ENCODE measurements at places on chromosomes 12 and 14.
A peak's percentile ranks its signal among the peaks of the same experiment; 100 is the strongest.

GRCh38 chr12:54560374-54560858 lies 11.0 kb downstream of the PDE1B start:
- DNase-seq, result peak; percentile 90

DNA sequence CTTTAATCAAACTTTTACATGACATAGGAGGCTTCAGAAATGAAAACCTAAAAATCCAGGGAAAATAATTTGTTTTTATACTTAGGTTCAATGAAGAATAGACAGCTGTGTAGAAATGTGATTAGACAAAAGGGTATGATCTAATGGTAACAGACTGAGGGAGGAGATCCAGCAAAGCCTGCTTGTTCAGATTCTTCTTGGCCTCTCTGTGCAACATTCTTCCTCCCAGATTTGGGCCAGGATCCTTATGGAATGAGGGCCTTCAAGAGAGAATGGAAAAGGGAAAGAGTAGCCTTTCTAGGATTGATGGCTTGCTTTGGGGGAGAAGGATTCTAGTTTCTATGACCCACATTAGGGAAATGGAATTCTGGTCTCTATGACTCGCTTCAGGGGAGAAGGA lies 94.5 kb upstream of the G2E3 start:
- DNase-seq, result no peak

DNA sequence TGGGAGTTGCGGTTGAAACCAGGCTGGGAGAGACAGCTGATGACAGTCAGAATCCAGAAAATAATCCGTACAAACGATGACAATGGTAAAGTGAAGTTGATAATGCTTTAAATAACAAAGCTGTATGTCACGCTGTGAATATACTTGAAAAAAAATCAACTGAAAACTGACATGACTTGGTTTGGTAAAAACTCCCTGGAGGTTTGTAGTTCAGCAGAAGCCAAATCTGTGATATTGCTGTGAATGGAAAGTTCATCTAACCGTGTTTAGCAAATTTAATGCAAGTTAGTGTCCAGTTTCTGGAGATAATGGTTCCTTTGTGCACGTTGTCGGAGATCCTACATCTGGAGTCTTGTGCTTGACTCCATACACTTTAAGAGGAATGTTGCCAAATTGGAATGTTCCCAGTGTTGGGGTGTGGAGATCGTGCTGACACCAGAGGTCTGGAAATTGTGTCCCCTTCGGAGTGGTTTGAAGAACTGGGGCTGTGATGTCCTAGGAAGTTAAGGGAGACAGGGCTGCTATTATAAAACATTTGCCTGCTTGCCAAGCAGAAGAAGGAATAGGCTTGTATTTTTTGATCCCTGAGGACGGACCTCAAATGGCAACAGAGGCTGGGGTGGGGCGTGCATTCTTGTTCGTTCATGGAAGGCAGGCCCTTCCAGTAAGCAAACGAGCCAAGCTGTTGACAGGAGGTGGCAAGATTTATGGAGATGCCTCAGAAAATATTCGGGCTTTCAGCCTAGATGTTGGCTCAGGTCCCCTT lies 30.6 kb downstream of the PPFIBP1 start:
- no peak for DNase-seq

DNA sequence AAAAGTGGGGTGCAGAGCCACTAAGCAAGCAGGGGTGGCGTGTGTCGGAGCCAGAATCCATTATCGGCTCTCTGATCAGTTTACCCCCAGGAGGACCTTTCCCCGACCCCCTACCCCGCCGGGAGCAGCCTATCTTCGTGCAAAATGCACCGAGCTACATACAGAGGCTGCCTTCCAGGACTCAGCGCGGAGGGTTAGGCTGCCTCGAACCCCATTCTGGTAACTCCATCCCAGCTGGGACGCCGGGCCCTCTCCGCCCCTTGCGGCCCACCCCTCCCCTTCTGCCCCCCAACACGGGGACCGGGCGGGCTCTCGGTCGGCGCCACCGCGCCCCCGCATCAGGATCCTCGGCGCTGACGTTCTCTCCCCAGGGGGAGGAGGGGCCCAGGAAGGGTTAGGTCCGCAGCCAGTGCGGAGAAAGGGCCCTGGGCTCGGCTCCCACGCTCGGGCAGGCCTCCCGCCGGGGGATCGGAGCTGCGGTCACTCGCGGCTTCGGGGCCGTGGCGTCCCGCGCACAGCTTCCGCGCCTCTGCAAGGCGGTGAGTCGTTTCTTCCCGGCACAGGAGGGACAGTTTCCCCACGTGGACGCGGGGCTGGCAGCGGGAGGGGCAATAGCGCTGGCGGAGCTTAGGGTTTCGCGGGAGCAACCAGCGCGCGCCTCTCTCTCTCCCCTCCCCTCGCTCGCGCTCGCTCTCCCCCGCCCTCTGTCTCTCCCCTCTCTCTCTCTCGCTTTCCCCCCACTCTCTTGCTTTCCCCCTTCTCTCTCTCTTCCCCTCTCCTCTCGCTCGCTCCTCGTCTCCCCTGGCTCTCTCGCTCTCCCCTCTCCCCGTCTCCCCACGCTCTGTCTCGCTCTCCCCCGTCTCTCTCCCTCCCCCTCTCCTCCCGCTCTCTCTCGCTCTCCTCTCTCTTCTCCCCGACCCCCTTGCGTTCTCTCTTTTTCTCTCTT lies 12.5 kb upstream of the MAP3K9 start:
- no peak for DNase-seq

DNA sequence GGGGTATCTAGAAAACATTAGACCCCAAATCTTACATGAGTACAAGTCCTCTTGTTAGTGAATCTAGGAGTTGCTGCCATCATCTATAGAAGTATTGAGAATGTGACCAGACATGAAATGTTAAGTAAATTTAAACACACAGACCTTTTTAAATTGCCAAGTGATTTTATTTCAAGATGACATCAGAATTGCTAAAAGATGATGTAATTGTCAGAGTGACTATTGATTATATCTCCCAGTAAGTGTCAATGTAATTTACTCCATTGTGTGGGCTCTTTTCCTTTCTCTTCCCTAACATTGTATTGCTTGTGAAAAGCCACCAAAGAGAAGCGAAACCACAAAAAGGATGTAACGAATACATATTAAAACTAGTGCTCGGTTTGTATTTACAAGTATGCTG lies 16.8 kb downstream of the ADAM21 start:
- DNase-seq, result no peak

- no peak for DNase-seq
Observed at GRCh38 chr12:96462571-96463280, 26.7 kb upstream of the CFAP54 start.

DNA sequence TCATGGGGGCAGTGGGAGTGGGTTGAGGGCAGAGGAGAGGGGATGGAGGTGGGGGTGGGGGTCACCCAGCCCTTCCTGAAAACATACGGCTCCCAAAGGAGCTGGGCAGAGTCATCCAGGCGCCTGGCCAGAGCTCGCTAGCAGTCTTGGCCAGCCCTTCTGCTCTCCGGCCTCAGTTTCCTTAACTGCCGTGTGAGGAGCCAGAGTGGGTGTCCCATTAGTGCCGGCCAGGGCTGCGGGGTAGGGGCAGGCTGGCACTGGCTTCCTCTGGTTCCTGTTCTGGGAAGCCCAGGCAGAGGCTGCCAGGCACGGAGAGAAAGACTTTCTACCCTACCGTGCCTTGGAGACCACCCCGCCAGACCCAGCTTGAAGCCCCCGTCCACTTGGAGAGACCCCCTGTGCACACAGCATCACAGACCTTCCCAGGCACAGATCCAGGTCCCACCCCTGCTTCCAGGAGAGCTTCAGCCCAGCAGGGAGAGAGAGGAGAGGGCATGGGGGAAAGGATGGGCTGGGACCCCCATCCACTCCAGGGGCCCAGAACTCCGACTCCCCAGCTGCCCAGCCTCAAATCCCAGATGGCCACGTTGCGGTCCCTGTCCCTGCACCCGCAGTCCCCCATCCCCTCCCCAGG lies 93.3 kb downstream of the RFLNA start:
- DNase-seq, result no peak

DNA sequence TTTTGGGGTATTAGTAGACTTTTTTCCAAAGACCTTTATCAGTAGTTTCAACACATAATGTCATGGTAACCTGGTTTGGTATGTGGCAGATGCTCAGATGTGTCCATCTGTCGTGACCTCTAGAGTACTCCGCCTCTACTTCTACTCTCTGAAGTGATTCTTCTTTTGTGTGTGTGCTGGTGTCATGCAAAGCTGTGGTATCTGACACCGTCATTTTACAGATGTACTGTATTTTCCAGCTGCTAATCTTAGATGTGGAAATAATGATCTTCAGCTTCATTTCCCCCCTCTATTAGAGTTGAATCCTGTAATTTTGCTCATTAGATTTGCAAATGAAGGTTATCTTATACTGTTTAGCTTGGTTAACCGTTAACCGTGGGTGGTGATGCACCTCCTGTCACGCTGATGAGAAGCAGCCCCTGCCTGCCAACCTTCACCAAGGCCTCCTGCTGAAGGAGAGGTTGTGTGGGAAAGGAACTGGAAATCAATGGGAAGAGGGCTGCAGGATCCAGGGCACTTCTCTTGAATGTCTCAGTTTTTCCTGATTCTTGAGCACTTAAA lies 222.4 kb upstream of the AMIGO2 start:
- no peak for DNase-seq

GRCh38 chr12:14193639-14194038 lies 171.8 kb upstream of the ATF7IP start:
- DNase-seq, result peak; percentile 83

- DNase-seq, result no peak
Observed at GRCh38 chr14:73789989-73790581, 61.5 kb upstream of the PTGR2 start.

DNA sequence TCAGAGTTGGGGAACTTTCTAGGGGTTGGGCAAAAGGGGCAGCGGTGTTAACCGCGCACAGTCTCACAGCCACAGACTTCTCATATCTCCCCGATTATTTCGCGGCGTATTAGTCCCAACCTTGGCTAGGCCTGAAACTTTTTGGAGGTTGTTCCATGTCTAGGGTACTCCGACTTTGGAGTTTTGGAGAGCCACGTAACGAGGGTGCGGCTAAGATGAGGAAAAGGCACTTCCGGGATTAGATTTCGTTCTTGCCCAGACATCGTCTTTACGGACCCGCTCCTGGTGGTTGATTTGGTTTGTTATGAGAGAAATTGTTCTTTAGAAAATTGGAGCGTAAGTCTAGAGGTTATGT lies 513 bp downstream of the CCNK start:
- DNase-seq, result peak; percentile 65

DNA sequence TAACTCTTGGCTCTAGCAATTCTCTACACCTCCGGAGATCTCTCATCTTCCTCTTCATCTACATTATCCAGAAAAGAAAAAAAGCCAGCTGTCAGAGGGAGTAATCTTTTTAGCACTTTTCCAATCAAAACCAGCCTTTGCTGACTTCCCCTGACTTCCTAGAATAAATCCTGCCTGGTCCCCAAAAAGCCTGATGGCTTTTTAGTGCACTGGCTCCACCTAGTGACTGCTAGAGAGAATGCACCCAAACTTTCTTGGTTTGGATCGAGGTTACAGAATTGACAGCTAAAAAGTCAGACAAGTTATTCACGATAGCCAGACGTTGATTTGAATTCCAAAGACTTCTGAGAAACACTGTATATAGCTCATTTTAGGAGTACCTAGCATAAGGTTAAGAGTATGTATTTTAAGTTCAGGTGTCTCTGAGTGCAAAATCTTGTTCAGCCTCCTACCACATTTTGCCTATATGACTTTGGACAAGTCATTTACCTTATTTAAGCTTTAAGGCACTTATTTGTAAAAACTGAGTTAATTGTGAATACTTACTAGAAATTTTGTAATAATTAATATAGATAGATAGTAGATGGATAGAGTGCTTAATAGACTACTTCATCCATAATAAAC lies 185.7 kb upstream of the GRIN2B start:
- DNase-seq, result peak; percentile 84

DNA sequence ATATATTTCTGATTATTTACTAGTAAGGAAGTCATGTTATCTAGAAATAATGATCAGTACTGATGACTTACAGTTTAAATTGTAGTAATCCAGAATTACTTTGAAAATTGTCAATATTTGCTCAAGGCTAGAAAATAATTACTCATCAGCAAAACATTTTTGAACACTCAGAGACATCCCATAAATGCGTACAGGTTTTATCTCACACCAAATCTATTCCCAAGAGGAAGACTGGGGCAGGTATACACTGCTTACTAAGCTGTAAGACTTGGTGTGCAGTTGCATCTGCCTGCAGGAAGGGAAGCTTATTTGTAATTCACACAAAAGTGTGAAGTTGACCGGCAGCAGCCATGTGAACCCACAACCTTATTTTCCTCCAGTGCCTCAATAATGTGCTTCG lies 146.4 kb downstream of the CCER1 start:
- no peak for DNase-seq

DNA sequence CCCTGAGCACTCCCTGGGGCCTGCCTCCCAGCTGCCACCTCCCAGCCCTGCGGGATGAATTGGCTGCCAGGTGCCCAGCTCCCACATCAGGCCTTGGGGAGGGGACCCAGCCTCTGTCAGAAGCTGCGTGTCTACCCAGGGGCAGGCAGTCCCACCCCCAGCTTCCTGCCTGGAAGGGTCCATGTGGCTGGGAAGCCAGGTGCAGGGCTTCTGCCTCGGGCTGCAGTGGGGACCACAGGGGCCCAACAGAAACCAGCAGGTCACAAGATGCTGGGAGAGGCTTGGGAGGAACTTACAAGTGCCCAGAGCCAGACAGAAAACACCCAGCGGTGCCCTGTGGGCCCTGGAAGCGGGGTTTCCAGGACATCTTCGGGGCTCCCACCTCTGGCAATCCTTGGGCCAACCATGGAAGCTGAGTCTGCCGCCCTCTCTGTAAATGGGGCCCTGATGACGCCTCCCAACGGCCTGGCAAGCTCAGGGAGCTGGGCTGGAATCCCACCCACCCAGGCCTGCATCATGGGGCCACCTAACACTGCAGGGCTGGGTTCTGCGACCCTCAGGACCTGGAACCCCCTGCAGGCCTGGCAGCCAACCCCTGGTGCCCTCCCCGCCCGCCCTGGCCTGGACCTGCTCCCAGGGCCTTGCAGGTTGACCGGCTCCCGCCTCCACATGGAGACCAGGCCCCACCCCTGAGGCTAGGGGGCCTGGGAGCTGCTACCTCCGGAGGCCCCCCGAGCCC lies 36.6 kb downstream of the CCNK start:
- DNase-seq, result no peak

DNA sequence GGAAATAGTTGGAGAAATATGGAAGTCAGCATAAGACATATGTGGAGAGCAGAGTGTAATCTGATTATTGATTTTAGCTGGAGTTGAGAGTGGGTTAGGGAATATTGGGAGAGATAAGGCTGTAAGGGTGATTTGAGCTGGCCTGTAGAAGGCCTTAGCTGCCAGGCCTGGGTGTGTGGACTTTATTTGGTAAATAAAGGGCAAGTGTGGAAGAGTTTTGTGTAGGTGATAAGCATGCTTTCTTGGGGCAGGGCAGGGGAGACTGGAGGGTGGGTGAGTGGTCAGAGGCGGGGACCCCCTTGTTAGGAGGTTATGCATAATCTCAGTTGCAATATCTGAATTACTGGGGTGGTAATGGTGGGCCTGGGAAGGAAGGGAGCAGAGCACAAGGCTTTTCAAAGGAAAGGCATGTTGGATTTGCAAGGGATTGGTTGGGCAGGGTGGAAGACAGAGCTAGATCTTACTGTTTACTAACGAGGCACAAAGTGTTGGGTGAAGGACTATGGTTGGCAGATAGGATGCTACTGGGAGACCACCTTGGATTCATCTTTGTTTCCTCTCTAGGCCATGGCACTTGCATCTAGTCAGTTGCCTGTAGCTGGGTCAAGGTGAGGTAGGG lies 5.5 kb downstream of the KHNYN start:
- no peak for DNase-seq

- DNase-seq, result no peak
Observed at GRCh38 chr14:89848165-89848564, 106.4 kb downstream of the EFCAB11 start.
